Neural crest cell (in vitro differentiated cells): ENCODE measurements at places on chromosomes 11 and 22.

GRCh38 chr11:107669893-107670601, 41.8 kb downstream of the SLN start:
- DNase-seq = no peak

- no peak for DNase-seq
These were observed 20.4 kb downstream of the HPS4 start for GRCh38 chr22:26463101-26463661.

DNA sequence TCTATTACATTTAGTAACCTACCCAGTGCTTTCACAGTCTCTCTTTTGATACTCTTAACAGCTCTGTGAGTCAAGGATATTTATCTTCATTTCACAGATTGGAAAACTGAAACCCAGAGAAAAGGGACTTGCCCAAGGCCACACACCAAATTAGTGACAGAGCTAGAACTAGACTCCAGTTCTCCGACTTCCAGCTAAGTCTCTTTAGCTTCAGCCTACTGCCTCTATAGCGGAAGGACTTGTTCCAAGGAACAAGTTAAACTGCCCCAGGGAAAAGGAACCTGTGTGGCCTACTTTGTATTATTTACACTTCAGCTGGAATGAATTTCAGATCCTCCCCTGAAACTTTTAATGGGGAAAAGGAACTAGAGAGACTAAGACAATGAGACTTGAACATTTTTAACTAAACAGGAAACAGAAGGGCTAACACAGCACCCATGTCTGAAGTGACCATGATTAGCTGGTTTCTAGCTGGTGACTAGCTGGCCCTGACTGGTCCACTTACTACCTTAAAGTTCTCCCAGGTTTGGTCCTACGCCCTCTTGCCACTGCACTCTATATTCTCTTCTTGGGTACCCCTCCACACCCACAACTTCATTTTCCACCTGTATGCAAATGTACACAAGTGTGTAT, 1.3 kb downstream of the LRRC51 start:
- no peak for DNase-seq

DNA sequence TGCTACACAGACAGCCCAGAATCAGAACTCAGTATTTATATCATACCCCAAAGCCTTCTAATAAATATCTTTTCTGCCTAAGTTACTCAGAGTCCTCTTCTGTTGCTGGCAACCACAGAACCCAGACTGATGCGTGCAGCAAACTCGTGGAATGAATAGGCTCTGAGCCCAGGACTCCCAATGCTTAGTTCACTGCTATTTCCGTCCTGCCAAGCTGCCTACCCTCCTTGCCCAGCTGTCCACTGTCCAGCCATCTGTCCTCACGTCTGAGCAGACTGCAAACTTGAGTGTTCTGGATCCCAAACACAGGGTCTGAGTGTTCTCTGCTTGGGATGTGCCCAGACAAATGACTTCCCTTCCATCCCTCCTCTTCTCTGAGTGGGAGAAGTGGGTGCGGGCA, 19.4 kb downstream of the PTPN5 start:
- DNase-seq = no peak

- DNase-seq = no peak
These were observed 9.9 kb downstream of the P2RX3 start for GRCh38 chr11:57348052-57348451.

- DNase-seq = no peak
These were observed 57.0 kb downstream of the GDPD4 start for GRCh38 chr11:77244277-77245027.

GRCh38 chr11:24312464-24313238, 184.2 kb upstream of the LUZP2 start:
- DNase-seq = no peak

DNA sequence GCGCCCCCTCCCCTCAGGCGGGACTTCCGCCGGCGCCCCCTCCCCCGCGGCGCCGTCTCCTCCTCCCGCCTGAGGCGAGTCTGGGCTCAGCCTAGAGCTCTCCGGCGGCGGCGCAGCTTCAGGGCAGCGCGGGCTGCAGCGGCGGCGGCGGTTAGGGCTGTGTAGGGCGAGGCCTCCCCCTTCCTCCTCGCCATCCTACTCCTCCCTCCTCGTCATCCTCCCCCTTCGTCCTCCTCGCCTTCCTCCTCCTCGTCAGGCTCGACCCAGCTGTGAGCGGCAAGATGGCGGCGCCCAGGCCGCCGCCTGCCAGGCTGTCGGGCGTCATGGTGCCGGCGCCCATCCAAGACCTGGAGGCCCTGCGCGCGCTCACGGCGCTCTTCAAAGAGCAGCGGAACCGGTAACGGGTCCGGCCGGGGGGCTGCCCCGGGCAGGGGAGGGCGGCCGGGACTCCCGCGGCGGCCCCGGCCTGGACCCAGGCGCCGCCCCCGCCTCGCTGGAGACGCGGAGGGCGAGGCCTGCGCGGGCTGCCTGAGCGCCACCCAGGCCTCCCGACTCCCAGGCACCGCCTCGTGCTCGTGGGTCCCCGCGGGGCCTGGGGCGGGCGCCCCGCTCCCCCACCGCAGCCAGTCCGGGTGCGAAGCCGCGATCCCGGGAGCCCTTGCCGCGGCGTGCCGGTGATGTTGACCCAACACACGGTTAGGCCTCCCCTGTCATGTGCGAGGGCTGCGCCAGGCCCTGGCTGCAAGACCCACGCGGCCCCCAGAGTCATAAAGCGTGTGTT, at the start of gene ATXN10:
TSS of gene ATXN10 (plus strand) at position 52 of the 781 bp plus-strand sequence. CDS start at position 282, 230 bp downstream.
- DNase-seq = peak; percentile 83

- no peak for DNase-seq
These were observed 36.2 kb upstream of the POGLUT3 start for GRCh38 chr11:108534274-108534882.
